ENCODE measurements at places on chromosomes 4 and X.

- no peak for DNase-seq
Measured at GRCh38 chr4:119587796-119588195, 40.8 kb downstream of the PDE5A start.

GRCh38 chr4:118849867-118850487 is 14.1 kb upstream of the SEC24D start:
- DNase-seq = no peak

GRCh38 chr4:153905231-153905630 is 116.3 kb upstream of the SFRP2 start:
- no peak for DNase-seq

GRCh38 chr4:95536650-95537049 is 12.1 kb downstream of the UNC5C start:
- DNase-seq = no peak

GRCh38 chrX:134936542-134936941 is 54.2 kb upstream of the SMIM10 start:
- DNase-seq = peak; percentile 75

DNA sequence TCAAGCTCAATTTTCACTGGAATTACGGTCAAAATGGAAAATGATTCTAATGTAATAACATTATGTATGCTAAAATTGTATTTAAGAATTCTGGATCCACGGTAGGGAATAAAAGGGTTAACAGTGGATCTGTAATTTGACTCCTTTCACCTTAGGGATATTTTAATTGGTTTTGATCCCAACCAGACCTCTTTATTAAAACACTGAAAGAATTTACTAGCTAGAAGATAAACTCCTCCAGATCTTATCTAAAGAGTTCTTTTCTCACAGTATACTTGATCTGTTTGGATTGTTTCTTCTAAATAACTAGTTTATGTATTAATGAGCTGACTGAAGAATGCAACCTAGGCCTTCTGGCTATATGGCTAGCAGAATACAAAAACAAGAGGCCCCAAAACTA is 118.4 kb downstream of the DDX53 start:
- DNase-seq = no peak

GRCh38 chrX:9961750-9962149 is 5.4 kb upstream of the CLDN34 start:
- no peak for DNase-seq

DNA sequence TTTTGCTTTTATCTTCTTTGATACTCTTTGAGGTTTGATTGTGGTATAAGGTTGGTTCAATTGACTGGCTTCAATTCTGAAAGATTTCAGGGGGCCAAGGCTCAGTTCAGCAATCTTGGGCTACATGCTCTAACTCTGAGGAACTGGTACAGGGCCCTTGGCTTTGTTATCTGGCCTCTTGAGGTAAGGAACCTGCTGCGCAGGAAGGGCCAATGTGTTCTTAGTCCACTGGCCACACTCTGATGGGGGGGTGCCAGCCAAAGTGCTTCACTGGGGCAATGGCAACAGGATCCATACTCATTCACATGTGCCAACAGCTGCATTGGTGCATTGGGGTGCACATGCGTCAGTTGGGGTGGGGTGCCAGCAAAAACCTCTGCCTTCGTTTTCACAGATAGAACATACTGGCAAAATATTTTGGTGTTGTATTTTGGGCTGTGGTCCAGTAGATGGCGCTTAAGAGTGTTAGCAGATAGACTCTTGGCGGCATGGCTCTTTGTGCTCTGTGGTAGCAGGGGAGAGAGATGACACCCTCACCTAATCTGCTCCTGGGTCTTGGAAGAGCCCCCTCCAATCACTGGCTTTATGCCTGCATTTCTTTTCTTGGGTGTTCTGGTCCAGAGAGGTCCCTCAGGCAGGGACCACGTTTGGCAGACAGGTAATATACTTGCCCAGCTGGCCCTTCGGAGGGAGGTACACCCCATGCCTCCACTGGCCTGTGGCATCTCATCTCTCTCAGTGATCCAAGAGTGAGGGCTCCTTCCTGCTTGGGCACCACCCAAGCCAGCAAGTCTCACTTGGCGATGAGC is 42.9 kb downstream of the NDST3 start:
- peak; percentile 41 for DNase-seq

DNA sequence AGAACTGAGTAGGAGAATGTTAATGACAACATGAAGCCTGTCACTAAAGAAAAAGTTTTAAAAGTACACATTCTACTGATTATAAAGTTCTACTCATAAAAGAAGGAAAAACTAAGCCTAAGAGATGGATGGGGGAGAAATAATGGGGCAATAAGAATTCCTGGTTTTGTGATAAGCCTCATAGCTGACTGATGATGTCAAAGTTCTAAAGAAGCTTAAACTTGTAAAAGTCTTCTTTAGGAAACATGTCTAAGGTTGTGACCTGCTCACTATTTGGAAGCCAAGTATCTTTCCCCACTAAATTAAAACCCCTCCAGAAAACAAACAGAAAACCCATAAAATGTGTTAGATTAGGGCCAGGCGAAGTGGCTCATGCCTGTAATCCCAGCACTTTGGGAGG is 232.9 kb upstream of the GIMD1 start:
- peak; percentile 22 for DNase-seq

DNA sequence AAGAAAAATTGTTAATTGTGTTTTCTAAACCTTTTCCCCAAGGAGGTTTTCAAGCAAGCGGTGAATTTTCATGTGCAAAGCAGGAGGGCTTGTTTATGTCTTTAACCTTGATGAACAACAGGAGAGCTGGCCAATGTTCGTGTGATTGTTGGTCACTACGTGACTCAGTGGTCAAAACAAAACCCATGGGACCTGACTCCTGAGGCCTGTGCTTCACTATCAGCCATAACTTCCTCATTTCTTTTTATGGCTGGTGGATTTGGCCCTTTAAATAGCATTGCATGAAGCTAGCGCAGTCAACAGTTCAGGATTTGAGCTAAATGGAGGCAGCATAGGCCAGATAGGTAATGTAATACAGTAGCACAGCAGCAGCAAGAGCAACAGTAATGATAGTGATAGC is 80.5 kb downstream of the MID1IP1 start:
- no peak for DNase-seq

- peak; percentile 90 for DNase-seq
Measured at GRCh38 chr4:15414551-15415091, 13.2 kb upstream of the C1QTNF7 start.

GRCh38 chr4:47373709-47374108 is 89.8 kb downstream of the COMMD8 start:
- DNase-seq = no peak

- no peak for DNase-seq
Measured at GRCh38 chr4:138910195-138910913, 105.2 kb upstream of the NOCT start.

DNA sequence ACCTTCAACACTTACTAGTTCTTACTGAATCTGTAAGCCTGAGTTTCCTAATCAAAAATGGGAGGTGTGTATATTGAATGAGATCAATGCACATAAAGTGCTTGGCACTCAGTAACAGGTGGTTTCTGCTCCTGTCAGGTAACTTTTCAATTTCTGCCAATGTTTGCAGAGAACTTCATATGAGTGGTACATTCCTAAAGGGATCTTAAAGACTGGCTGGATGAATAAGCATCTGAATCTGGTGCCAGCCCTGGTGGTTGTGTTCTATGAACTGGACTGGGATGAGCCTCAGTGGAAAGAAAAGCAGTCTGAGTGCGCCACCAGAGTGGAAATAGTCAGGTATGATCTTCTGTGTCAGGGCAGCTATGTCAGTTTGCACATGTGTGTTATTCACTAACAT is 7.0 kb downstream of the TRAPPC11 start:
- DNase-seq = no peak

GRCh38 chr4:37392521-37393255 is 148.1 kb downstream of the NWD2 start:
- DNase-seq = no peak

DNA sequence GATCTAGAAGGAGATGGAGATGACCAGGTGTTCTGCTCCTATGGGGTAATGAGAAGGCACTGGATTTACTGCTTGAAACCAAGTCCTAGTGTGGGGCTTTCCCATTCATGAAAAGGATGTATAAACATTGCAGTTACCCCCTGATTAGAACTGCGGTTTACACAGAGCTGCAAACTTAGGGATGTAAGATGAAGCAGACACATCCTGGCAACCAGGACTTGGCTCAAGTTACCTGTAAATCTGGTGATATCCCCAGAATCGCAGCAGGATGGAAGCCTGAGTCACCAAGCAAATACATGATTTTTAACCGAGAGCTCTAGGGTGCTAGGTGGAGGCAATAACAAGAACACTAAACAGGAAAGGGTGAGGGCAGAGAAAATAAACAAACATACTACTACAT is 178.6 kb upstream of the MAMLD1 start:
- no peak for DNase-seq

- peak; percentile 100 for DNase-seq
Measured at GRCh38 chr4:13920901-13921300, 293.4 kb upstream of the BOD1L1 start.

DNA sequence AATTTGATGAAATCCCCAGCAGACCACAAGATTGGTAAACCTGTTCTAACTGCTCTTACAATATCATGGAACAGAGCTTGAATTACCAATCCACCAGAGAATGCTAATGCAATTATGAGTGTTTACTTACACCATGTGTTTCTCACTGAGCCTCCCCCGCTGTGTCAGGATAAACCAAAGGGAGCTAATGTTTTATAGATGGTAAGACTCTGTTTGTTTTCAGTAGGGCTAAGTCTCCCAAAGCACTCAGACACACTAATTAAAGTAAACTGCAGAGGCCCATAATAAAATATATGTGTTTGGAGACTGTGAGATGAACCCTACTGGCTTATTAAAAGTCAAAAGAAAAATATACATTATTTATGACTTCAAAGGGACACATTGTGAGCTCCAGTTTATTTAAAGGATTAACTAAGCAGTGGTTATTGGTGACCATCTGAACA is 261.7 kb upstream of the FAM241A start:
- peak; percentile 13 for DNase-seq

GRCh38 chr4:150546286-150546685 is 35.7 kb upstream of the MAB21L2 start:
- no peak for DNase-seq

GRCh38 chrX:47209508-47210238 is 8.8 kb upstream of the CDK16 start:
- no peak for DNase-seq

- DNase-seq = no peak
Measured at GRCh38 chr4:125677665-125678307, 363.0 kb downstream of the FAT4 start.

GRCh38 chr4:8039290-8039689 is 99.6 kb upstream of the AFAP1 start:
- no peak for DNase-seq

DNA sequence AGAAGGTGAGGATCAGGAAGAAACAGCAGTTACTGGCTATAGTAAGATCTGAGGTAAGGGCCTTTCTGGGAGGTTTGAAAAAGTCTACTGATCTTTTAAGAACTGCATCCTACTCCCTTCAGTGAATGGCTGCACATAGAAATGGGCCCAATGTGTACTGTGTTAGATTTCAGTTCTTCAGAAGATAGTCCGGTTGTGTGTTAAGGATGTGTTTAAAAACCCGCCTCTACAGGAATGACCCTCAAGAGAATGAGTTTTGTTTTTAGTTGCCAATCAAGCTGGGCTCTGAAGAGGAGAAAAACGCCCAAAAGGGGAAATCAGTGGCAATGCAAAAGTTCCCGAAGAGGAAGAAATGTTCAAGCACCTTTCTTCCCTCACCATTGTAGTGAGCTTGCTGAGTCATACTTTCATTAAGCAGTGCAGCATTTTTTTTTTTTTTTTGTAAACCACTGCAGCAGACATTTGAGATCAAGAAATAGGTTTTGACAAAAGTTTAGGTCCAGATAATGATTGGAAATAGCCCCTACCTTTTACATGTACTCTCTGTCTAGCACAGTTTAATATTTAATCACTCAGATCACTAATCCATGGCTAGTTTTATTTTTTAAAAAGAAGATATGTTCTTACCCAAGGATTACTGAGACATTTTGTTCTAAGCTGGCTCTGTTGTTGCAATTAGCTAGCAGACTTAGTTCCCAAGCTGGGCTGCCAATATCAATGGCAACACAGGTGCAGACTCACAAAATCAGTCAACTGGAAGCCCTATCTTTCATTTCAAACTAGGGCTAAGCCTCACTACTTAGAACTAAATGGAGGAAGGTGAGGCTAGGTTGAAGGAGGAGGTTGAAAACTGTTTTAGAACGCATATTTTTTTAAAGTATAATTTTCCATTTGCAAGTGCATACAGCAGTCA is 7.0 kb upstream of the TRPC5OS start:
- DNase-seq = no peak

DNA sequence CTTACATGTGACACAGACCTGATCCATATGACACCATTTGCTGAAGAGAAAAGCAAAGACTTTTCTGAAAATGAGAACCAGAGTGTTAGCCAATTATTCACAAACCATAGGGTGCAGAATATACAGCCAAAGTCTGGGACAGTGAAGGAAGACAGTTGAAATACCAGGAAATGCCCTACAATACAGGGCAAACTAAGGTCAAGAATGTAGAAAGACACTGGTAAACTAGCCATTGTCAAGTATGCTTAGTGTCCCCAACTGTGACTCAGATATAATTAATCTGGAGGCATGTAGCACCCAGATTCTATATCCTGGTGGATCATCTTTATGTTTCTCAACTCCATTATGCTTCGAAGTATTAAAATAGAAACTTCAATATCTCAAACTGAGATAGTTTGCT is 200.9 kb upstream of the FSTL5 start:
- no peak for DNase-seq

DNA sequence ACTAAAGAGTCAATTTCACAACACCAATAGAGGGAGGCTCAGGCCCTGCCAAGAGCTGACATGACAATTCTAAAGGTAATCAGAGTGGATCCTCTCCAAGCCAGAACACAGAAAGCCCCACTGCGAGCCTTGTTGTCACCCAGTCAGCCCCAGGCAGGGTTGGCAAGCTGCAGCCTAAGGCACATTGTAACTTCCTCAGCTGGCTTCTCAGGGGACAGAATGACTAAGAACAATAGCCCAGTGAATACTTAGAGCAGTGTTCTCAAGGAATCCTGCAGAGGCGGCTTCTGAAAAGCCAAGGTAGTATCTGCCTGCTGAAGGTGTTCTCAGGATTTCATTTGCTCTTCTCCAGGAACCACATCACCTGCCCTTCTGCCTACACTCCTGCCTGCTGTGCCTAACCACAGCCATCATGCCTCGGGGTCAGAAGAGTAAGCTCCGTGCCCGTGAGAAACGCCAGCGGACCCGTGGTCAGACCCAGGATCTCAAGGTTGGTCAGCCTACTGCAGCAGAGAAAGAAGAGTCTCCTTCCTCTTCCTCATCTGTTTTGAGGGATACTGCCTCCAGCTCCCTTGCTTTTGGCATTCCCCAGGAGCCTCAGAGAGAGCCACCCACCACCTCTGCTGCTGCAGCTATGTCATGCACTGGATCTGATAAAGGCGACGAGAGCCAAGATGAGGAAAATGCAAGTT is at the start of gene MAGEB4:
TSS of gene MAGEB4 (plus strand) at position 277 of the 692 bp plus-strand sequence. CDS start at position 413, 136 bp downstream.
- no peak for DNase-seq

DNA sequence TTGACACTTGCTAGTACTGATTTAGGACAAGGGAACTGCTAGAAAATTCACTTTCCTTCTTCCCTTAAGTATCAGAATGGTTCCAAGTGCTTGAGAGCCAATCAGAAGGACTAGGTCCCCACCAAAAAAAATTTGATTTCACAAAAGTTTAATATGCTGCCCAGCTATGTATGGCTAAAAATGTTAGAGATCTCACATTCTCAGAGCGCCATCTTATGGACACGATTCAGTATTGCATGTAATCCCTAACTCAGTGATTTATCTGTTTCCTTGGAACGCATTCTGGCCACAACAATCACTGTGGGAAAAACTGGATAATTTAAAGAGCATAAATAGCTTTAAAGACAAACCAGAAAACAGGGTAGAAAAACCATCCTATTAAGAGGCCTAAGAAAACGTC is 255.1 kb upstream of the GPC4 start:
- DNase-seq = peak; percentile 37

- DNase-seq = no peak
Measured at GRCh38 chr4:116233971-116234370, 851.4 kb downstream of the TRAM1L1 start.
